ENCODE measurements at places on chromosomes 4 and X.
A peak's percentile ranks its signal among the peaks of the same experiment; 100 is the strongest.

DNA sequence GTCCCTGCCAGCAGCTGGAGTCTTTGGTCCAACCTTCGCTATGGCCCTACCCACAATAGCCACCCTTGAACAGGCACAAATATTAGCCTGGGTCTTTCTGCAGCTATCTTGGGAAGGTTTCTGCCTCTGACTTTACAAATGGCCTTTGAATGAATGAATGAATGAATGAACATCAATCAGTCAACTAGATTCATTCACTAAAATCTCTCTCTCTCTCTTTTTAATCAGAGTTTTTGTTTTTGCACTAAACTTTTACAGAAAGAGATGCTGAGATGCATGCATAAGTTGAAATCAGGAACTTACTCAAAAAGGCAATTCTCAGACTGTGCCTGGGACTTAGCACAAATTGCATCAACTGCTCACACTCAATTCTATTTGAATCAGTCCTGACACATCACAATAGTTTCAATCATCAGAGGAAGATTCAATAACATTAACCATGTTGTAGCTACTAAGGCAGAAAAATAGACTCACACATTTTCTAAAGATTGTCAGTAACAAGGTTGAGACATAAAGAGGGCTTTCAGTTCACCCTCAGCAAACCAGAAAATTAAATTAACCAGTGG is 55.0 kb downstream of the ANXA3 start:
- ATAC-seq: no peak

GRCh38 chr4:115110191-115111181 is 2.9 kb downstream of the NDST4 start:
- no peak for ATAC-seq

DNA sequence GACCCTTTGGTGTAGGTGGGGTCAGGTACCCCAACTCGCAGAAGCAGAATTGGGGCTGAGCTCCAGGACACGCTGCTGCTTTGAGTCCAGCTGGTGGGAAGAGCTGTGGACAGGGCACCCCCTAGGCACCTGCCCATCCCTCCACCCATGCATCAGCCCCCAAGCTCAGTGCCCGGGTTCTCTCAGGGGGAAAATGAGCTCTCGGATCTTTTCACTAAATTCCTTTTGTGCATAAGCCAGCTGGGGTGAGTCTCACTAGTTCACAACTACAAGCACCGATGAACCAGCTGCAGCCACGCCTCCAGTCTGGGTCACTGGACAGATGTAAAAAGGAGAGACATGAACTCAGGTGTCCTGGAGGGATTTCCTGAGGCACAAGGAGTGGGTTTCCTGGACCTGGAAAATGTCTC is 286.8 kb downstream of the CRLF2 start:
- ATAC-seq: no peak

- ATAC-seq: no peak
Observed at GRCh38 chr4:16120720-16121119, 36.9 kb upstream of the PROM1 start.

DNA sequence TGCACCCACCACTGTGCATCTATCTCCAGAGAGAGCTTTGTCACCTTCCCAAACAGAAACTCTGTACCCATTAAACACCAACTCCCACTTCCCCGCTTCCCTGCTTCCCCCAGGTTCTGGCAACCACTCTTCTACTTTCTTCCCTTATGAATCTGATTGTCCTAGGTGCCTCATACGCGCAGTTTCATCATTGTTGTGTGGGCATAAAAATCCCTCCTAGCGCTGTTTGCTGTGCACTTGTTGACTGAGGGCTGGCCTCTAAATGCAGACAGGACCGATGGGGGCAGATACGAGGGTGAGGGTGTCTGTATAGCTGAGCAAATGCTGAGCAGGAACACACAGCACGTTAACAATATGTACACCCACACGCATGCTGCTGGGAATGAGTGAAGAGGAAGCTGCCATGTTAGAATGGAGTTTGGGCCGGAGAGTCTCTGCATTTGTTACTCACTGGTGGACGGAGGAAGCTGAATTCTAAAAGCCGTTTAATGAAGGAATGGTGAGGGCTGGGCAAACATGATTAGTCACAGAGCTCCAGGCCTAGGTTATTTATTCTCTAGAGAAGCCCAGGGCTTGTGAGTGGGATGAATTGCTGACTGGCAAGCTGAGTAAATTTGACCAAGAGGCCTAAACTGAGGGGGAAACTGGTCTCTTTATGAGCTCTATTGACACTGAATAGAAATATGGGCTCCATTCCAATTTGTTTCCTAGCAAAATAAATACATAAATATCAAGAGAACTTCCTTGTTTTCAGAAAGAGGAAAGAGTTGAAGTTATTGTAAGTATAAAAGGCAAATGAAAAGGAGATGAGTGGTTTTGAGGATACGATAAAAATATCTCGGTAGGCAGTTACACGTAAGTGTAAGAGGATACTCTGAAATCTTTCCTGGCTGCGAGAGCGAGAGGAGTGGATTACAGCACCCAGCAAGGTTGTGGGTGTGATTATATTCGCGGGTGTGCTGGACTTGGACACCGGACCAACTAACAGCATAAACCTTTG is 95.9 kb upstream of the RPS6KA3 start:
- ATAC-seq: no peak

- ATAC-seq: no peak
Observed at GRCh38 chrX:118496763-118497079, 1.1 kb downstream of the DOCK11 start.

- ATAC-seq: no peak
Observed at GRCh38 chr4:163344147-163345125, 744 bp downstream of the NPY5R start.

- no peak for ATAC-seq
Observed at GRCh38 chrX:30973784-30974427, 84.9 kb upstream of the TAB3 start.

DNA sequence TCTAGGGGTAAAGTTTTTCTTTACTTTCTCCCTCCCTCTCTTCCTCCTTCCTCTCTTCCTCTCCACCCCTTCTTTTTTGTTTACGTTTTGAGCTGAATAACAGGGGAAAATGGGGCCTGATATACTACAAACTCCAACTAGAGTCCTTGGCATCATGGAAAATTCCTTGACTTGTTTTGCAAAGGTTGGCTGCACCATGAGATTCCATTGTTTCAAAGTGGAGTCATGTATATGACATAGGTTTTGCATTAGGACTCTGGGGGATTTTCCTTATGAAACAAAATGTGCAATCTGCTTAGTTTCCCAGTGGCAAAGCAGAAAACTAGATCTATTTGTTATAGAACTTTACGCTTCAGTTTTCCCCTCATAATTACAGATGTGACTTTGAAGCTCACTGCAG is 233.5 kb upstream of the PGRMC2 start:
- ATAC-seq: no peak

DNA sequence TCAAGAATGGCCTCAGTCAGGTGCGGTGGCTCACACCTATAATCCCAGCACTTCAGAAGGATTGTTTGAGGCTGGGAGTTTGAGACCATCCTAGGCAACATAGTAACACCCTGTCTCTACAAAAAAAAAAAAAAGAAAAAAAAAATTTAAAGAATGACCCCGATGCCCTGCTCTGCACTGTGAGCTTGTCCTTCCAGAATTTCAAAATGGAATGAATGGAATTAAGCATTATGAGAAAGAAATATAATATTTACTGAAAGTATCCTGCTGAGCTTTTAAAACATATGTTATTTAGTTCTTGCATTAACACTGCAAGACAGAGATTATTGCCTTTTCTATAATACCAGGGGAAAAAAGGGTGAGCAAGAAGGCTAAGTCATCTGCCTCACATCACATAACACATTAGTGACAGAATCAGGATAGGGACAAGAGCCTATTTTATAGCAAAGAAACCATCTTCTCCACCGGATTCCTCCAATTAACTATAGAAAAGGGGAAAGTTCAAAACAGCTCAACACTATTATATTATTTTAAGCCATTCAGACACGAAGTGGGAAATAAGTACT is 41.9 kb upstream of the GAB1 start:
- no peak for ATAC-seq

DNA sequence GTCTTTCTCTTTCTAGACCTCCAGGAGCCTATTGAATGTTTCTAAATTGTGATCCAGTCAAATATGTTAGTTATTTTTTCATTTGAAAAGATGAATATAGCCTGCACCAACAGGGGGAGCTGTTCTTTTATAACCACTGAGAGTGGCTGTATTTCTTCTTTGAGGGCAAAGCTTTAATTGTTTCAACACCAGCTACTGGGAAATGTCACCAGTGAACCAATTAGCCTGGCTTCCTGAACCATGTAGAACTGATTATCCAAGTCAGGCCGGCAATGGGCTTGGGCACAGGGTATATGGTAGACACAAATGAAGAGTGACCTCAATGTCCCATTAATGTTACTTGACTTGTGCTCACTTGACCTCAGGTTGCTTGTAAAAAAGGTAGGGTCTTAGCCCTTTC is 4.8 kb upstream of the DAPP1 start:
- ATAC-seq: no peak

DNA sequence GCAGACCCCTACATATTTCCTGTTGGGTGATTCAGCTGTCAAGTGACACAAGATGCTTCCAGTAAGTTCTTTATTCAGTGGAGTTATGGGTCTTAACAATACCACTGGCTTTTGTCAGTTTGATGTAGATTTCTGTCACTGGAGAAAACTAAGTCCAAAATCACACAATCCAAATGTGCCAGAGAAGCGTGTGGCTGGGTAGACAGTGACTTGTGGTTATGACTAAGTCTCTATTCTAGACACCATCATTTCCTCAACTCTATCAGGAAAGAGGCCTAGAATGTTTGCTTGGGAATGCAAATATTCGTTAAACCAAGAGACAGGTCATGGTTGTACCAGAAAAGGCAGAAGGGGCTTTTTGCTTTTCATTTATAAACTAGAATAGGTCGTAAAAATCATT is 54.4 kb upstream of the HS3ST1 start:
- no peak for ATAC-seq

GRCh38 chr4:103415801-103416200 is 217.7 kb upstream of the CENPE start:
- ATAC-seq: no peak

- no peak for ATAC-seq
Observed at GRCh38 chr4:162586266-162586665, 422.5 kb upstream of the FSTL5 start.

GRCh38 chr4:99024481-99025275 is 29.2 kb downstream of the METAP1 start:
- no peak for ATAC-seq

GRCh38 chr4:142262956-142263355 is 583.1 kb downstream of the INPP4B start:
- ATAC-seq: no peak

DNA sequence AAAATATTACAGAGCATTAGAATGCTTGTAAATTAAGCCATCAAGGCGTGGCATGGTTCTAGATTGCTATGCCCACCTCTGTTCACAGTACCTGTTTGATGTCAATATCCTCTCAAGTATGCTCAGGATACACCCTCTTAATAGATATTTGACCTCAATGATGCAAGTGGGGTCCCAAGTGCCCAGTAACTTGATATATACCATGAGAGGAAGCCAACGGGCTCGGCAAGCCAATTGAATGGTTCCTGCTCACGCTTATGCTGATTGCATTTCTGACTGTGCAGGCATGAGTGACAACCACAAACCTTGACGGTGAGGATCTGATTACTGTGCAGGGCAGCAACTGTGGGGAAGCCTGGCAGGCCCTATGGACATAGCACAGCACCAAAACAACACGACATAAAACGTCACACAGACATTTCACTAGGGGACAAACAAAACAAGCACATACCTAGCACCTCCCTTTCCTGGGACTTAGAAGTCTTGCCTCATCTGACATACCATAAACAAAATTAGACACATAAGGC is 179.1 kb upstream of the ETNPPL start:
- no peak for ATAC-seq

DNA sequence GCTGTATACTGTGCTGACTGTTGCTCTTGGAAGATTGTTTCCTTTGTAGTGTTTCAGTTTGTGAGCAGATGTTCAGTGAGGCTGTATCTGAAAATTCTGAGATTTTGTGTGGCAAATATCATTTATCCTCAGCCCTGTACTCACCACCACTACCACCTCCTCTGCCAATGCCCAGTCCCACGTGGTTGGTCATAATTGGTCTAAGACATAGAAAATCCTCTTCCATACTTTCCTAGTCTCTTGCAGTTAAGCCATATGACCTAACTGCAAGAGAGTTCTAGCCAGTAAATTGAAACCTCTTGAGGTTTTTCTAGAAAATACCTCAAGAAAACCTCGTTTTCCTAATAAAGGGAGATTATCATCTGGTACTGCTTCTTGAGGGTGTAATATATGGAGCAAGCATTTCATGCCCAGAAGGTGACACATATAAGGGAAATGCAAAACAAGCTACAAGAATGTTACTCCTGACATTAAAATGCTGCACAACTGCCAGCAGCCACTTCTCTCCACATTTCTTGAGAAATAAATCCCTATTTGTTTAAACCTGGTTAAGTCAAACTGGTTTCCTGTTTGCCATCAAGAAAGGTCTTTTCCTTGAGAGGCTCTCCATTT is 32.8 kb downstream of the ABCE1 start:
- no peak for ATAC-seq

GRCh38 chr4:88158038-88158488 is 376 bp downstream of the ABCG2 start:
- ATAC-seq: peak; percentile 28
